ENCODE measurements at places on chromosomes 11 and 22. TPM values are rescaled to one million over a fixed set of nuclear protein-coding genes. Genes with fewer than 3 reads are reported as not detected.

CASP5 gene
- total RNA-seq, result not detected

RFPL1 gene
- not detected for total RNA-seq

OR2AG2 gene
- total RNA-seq, result 0.16 TPM

AQP11 gene
- total RNA-seq, result 0.22 TPM
